ENCODE measurements at places on chromosomes 3 and 15. TPM values are rescaled to one million over a fixed set of nuclear protein-coding genes. Genes with fewer than 3 reads are reported as not detected.

The ENTPD3 gene
- total RNA-seq = not detected

The PLCD1 gene
- total RNA-seq = 9.4 TPM

The MYO5C gene
- 7.1 TPM for total RNA-seq

The IL17RB gene
- total RNA-seq = 27.3 TPM

The MEIS2 gene
- 7.2 TPM for total RNA-seq

The TRAT1 gene
- total RNA-seq = not detected

The PLSCR4 gene
- total RNA-seq = 44.9 TPM

The UBL7 gene
- 38.0 TPM for total RNA-seq

The CAV3 gene
- total RNA-seq = not detected

The CILP gene
- 0.46 TPM for total RNA-seq

The CFAP44 gene
- 4.7 TPM for total RNA-seq

The DPPA4 gene
- total RNA-seq = not detected

The CD96 gene
- 0.81 TPM for total RNA-seq

GRCh38 chr3:69819282-69819681 is 80.0 kb downstream of the MITF start:
- no peak for DNase-seq

DNA sequence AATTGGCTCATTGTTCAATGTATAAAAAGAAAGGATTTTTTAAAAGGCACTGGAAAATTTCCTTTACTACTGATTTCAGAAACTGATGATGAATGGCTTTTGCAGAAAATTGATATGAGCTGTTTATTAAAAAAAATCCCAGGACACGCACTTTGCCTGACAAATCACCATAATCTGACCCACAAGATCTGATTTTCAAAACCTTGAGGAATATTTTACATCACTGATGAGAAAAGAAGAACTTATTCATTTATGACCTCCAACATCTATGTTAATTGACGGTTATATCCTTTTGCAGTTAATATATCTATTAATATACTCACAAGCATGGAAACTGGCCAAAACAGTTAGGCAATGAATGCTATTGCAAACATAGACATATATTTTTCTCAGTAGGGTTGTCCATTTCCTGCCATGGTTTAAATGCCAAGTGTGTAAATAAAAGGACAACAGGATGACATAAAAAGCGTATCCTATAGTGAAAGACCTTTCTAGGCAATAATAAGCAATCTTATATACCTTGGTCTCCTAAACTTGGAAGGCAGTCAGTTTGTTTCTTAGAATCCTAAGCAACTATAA is 109.7 kb upstream of the SLC7A14 start:
- no peak for DNase-seq

- DNase-seq = no peak
Measured at GRCh38 chr15:48317221-48317620, 14.0 kb upstream of the DUT start.

DNA sequence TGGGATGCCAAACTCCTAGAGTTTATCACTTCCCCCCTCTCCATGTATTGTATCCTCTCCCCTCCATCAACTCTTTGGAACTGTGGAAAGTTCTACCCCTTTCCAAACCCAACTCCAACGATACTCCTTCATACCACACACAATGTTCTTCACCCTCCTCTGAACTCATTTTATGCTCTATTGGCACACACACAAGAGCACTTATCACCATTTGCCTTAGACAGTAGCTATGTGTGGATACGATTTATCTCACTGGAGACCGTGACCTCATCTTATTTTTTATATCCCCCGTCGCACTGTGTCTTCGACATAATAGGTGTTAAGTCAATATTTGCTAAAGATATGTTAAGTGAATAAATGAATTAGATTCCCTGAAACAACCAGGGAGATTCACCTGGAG is 316.5 kb upstream of the PROK2 start:
- DNase-seq = no peak

DNA sequence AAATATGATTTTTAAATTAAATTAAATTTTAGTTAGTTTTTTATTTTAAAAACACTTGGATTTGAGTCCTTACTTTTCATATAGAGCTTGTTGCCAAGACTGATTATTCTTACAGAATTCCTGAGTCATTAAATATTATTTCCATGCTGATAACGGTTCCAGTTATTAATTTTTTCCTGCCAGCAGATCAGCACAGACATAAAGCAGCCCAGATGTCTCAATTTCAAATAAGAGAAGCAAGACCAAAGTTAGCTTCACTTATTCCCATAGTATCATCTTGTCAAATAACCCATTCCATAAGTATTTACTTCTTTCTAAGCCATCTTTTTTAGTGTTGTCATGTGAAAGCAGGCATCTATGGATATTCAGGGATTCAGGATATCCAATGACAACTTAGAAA is 75.3 kb downstream of the SSR3 start:
- DNase-seq = no peak

GRCh38 chr15:67433495-67434099 is 87.3 kb upstream of the C15orf61 start:
- DNase-seq = peak; percentile 48

- DNase-seq = no peak
Measured at GRCh38 chr3:33775363-33775762, 23.1 kb upstream of the PDCD6IP start.

GRCh38 chr15:28936481-28936881 is 50.7 kb downstream of the APBA2 start:
- DNase-seq = no peak

DNA sequence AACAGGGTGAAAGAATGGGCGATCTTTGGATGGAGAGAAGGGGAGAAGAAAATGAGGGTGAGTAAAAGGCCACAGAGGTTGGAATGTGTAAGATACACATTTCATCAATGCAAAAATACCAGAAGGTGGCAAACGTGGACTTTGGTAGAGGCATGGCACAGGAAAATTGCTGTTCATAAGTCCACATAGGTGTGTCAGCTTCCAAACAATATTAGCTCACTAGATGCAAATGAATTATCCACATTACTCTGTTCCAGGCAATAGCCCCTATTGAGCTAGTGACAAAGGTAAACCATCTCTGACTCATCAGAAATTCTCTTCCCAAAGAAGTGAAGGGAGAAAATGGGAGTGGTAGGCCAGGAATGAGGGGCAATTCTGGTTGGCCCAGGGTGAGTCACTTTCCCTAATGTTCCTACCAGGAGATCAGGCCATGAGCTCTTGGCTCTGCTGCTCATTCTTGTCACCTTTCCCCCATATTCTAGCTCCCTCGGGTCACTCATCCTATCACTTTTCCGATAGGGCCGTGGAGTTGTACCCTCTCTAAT is 19.9 kb downstream of the ACKR2 start:
- no peak for DNase-seq

- DNase-seq = no peak
Measured at GRCh38 chr15:92881211-92881754, 18.8 kb upstream of the CHD2 start.

DNA sequence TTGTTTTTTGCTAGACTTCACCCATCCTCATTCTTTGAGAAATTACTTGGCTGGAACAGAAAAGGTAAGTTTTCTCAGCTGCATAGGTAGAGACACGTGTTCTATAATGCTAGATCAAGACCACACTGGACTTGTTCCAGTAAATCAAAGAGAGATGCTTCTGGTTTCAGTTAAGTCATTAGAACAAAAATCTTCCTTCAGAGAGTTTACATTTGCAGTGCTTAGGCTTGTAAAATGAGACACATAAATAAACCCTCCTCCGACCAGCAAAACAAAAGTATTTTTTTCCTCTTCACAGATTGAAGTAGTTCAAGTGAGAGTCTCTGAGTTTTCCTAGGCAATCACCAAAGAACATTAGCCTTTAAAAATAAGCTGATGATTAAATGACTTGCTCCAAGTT is 87.3 kb upstream of the PROK2 start:
- no peak for DNase-seq

DNA sequence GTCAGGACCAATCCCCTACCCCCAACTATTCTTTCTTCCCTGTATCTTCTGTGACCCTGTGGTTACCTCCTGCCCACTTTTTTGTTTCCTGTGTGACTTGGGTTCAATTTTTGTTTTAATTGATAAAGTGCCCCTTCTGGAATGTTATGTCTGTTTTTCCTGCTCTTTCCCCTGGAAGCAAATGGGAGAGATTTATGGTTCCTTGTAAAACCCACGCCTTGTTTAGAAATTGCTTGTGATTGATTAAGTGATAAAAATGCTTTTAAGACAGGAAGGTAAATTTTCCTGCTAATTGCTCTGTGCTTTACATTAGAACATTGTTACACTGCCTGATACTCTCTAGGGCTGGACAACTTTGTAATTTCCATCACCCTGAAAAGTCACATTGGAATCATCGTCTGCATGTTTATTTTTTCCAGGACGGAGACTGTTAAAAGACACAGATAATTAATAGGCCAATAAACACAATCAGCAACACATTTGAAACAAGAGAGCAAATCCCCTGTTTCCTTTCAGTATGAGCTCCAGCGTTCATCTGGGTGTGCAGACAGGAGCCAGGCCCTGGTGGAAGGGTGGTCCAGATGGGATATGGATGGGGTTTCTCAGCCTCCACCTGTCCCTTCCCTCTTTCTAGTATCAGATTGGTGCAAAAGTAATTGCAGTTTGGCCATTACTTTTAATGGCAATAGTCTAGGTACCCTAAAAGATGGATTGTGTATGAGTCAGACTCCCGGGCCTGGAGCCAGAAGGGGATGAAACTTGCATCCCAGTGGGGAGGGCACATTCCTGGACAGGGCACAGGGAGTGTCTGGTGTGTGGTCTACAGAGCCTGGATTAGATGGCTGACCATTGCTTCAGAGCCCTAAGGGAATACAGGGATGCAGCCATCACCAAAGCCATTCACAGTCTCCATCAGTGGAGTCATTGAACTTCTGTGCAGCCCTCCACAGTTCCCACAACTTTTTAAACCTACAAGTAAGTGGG is 58.1 kb upstream of the AGBL1 start:
- DNase-seq = no peak

- no peak for DNase-seq
Measured at GRCh38 chr15:86829245-86829644, 749.6 kb downstream of the AGBL1 start.

DNA sequence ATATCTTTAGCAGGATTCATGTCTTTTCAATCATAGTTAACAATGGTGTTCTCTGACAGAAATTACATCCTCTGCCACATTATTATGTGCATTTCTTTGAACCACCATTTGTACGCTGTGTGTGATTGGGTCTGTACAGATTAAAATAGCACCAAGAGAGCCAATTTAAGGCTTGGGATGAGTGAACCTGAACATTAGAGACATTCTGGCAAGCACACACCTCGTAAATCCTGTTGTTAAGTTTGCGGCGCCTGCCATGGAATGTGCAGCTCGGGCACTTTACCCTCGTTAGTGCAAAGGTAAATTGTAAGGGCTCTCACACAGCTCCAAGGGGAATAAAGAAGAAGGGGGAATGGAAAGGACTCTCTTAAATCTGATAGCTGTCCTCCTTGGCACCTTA is 482.4 kb upstream of the DPPA4 start:
- DNase-seq = no peak

DNA sequence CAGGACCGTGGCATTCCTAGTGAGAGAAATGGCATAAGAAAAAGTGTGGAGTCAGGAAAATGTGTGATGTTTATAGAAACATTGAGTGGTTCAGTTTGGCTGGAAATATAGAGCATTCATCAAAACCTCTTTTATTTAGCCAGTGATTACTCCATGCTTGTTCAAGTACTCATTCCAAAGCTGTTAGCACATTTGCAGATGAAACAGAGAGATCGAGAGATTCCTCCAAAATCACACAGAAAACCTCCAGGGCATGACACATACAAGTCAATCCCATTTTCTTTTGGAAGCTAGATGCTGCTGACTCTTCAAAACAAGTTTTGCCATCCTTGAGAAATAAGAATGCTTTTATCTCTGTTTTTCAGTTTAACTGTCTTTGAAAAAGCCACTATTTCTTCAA is 11.5 kb upstream of the MB21D2 start:
- no peak for DNase-seq

DNA sequence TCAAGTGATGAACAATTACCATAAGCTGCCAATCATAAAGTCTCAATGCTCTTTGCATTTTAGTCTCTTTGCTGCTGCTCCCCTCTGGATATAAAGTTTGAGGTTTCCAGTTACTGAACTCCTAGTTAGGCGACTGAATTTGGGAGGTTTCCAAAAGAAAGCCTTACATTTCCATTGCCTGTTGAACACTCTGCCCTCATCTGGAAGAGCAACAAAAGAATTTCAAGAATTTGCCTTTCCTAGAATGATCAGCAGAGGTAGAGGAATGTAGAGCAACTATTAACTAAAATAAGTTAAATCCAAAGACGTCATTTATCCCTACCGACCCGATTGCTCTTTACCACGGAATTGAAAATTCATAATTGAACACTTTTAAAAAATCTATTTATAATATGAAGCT is 53.4 kb upstream of the PRICKLE2 start:
- DNase-seq = no peak

- DNase-seq = no peak
Measured at GRCh38 chr15:40787344-40787841, 17.6 kb downstream of the C15orf62 start.

All from right lobe of liver (tissue), 6 donors.